Muscle of back (tissue), 13 donors: ENCODE measurements at places on chromosomes 1 and 21. TPM values are rescaled to one million over a fixed set of nuclear protein-coding genes. Genes with fewer than 3 reads are reported as not detected.

DNA sequence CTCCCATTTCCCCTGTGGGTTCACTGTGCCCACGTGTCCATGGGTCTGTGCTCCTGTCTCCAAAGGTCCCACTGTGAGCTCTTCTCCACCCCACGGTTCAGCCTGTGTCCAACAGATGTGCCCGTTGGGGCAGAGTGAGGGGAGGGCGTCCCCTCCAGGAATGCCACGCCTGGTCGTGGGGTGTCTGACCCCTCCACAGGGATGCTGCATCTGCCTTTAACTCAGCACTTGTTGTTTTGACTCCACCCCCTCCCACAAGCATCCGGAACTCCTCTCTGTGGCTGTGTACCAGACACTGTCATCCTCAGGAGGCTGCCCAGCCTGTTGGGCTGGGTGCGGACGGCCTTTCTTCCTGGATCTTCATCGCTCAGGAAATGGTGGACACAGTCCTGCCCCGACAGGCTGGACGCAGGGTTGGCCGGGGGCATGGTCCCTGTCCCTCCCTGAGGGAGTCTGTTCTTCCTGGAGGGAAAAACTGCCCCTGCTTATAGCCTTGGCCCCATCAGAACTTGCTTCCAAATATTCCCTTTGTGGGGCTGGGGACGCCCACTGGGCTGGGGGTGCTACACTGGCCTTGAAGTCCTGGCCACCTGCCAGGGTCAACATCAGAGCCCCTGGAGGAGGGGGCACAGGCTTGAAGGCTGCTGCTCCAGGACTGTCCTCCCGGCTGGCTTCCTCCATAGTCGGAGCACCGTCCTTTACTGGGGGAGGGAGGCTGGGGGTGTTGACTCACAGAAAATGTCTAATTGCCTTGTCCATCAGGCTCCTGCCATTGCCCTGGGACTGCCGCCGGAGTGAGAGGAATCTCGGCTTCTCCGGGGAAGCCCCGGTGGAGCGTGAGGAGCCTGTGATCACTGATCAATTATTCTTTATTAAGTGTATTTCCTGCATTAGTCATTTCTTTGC is 182.0 kb upstream of the C1orf174 start:
- DNase-seq = no peak

GRCh38 chr1:200628223-200628881 is 7.8 kb upstream of the KIF14 start:
- no peak for DNase-seq

DNA sequence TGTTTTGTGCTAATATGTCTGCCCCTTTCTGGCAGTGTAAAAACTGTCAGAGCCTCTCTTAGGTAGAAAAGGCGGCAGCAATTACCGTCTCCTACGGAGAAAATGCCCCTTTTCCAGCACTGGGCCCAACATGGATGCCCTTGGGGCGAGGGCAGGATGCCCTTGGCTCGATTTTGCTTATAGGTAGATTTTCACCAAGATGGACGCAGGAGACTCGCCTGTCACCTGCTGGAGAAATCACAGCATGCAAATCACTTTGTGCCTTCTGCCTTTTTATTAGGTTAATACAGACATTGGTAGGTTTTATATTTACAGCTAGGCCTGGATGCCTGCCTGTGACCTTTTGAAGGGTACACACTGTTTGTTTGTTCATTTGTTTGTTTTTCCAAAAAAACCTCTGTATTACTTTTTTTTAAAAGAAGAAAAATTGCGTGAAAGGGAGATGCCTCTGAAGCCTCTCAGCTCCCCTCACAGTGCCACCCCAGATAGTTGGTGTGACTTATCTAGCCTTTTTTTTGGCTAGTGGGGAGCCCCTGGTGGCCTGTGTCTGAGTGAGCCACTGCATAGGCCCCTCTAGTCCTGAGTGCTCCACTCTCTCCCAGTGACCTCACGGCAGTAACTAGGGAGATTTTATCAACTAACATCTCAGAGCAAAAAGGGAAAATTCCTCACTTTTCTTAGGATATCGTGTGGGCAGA is 2.5 kb downstream of the ATP1B1 start:
- no peak for DNase-seq

DNA sequence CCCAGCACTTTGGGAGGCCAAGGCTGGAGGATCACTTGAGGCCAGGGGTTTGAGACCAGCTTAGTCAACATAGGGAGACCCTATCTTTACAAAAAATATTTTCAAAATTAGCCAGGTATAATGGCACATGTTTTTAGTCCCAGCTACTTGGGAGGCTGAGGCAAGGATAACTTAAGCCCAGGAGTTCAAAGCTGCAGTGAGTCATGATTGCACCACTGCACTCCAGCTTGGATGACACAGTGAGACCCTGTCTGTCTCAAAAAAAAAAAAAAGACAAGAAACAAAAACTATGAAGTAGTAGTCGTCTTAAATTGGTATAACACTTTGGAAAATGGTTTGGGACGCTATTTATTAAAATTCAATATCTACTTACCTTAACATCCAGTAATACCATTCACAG is 7.7 kb downstream of the AIM2 start:
- DNase-seq = no peak

- no peak for DNase-seq
These were observed 173.6 kb downstream of the PTGER3 start for GRCh38 chr1:70874063-70874462.

- DNase-seq = no peak
These were observed 22.7 kb upstream of the PDXK start for GRCh38 chr21:43696214-43696613.

Gene SMIM1
- polyA plus RNA-seq = 4.0 TPM

Gene CFHR2
- not detected for polyA plus RNA-seq

Gene KRTAP19-1
- not detected for polyA plus RNA-seq

Gene HJV
- 210 TPM for polyA plus RNA-seq

Gene PTPN22
- 1.7 TPM for polyA plus RNA-seq
